T-cell (primary cell): ENCODE measurements at places on chromosomes 4 and X. TPM values are rescaled to one million over a fixed set of nuclear protein-coding genes. Genes with fewer than 3 reads are reported as not detected.

GRCh38 chr4:121270389-121270788 lies 106.3 kb upstream of the TNIP3 start:
- no peaks in the 10 kb centered on the region for H3K36me3 ChIP-seq
- DNase-seq, result no peak

- H3K27ac ChIP-seq, result peak within 1 kb of the TSS; percentile 34
- no peak within 1 kb of the TSS for H3K4me3 ChIP-seq
- DNase-seq, result peak; percentile 33
- H3K36me3 ChIP-seq, result no peaks in the 10 kb centered on the region
Observed at GRCh38 chrX:141176586-141177451, at the start of gene LDOC1. Gene LDOC1, minus strand, starts transcription at chrX:141177129. Its CDS starts 108 bp downstream, at chrX:141177021.

GRCh38 chr4:113347245-113347644 lies 297.8 kb downstream of the ANK2 start:
- no peaks in the 10 kb centered on the region for H3K4me1 ChIP-seq
- no peaks in the 10 kb centered on the region for H3K27me3 ChIP-seq
- H3K36me3 ChIP-seq, result no peaks in the 10 kb centered on the region
- DNase-seq, result no peak
- no peak overlapping the region for H3K4me3 ChIP-seq

DNA sequence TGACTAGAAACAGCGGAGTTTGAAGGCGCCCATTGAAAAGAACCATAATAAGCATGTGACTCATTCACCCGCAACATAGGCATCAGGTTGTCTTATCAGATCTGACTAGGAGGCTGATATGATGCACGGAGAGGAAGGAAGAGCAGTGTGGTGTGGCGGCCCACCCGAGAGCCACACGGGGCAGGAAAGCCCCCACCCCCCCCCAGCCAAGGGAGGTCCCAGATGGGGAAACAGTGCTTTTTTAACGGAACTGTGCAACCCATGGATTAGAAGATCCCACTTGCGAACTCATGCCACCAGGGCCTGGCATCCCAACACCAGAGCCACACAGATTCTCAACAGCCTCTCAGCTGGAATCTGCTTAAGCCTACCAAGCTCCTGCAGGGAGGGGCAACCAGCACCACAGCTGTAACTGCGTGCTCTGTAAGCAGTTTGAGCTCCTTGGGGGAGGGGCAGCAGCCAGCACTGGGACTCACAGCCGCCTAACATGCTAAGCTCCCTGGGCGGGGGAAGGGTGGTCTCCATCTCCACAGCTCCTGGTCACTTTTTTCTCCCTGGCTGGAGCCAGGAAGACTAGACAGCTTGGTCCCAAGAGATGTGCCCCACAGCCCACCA lies 466.2 kb downstream of the PDGFC start:
- no peak overlapping the region for H3K4me3 ChIP-seq
- H3K27me3 ChIP-seq, result no peaks in the 10 kb centered on the region
- no peak overlapping the region for H3K27ac ChIP-seq
- no peak for DNase-seq

GRCh38 chrX:44155126-44155525 lies 181.9 kb upstream of the NDP start:
- no peak overlapping the region for H3K27ac ChIP-seq
- H3K4me1 ChIP-seq, result no peaks in the 10 kb centered on the region
- no peak for DNase-seq
- H3K36me3 ChIP-seq, result no peaks in the 10 kb centered on the region

GRCh38 chr4:8552024-8552423 lies 28.2 kb upstream of the GPR78 start:
- H3K27ac ChIP-seq, result no peak overlapping the region
- DNase-seq, result no peak
- no peaks in the 10 kb centered on the region for H3K4me1 ChIP-seq

GRCh38 chr4:7000421-7001176 lies 42.6 kb upstream of the TADA2B start:
- no peaks in the 10 kb centered on the region for H3K27me3 ChIP-seq
- no peak for DNase-seq
- H3K4me1 ChIP-seq, result peaks cover 11% of the 10 kb centered on the region
- H3K4me3 ChIP-seq, result no peak overlapping the region
- no peak overlapping the region for H3K27ac ChIP-seq
- H3K36me3 ChIP-seq, result peaks cover 21% of the 10 kb centered on the region

DNA sequence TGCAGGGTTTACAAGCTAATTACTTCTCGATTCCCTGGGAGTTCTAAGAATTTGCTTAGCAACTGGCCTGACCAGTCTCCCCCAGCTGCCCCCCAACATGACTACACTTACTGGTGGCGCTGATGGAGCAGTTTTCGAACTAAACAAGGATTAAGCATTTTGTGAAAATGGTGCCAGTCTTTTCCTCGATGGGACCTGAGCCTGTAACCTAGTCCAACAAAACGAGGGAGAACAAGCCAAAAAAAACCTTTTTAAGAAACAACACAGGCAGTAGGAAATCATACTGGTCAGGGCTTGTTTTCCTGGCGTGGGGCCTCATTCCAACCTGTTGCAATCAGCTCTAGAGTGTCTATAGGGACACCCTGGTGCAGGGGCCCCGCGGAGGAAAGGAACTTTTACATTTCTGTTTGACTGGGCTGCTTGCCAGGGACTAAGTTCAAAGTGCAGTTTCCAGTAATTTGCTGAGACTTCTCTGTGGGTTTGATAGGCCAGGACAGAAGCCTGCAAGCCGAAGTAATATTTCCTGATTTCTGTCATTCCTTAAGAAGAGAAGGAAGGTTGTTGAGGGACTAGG lies 158.7 kb downstream of the SPRY1 start:
- H3K27ac ChIP-seq, result no peak overlapping the region
- H3K27me3 ChIP-seq, result no peaks in the 10 kb centered on the region
- no peaks in the 10 kb centered on the region for H3K4me1 ChIP-seq
- DNase-seq, result no peak
- no peaks in the 10 kb centered on the region for H3K36me3 ChIP-seq
- no peak overlapping the region for H3K4me3 ChIP-seq

DNA sequence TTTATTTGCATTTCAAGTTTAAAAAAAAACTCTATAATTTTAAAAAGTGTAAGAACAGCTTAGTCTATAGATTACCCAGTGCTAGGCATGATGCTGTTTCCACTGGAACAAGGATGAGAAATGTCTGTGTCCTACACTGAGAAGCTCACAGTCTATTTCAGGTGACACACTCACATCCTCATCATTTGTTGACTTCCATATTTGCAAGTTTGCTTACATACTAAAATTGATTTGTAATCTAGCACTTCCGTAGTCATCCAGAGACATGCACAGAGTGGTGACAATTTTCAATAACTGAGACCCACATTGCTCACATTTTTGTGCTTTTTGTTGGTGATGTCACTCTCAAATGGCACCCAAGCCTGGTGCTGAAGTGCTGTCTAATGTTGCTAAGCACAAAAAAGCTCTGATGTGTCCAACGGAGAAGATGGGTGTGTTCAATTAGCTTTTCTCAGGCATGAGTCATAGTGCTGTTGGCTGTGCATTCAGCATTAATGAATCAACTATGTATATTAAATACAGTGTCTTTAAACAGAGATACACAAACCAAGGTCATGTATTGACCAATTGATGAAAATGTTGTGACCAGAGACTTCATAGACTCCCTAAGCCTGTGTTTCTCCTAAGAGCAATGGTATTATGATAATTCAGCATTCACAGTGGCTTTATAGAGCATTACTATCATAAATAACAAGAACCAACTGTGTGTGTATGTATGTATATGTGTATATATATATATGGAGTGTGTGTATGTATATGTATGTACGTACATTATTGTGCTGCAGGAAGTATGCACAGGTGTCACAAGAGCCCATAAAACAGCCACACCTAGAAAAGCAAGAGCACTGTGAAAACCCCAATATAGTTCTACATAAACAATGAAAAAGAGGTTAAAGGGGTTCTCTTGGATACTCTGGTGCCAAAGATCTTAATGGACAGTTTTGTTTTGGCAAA lies 31.2 kb upstream of the VCX3B start:
- H3K27ac ChIP-seq, result no peak overlapping the region
- no peaks in the 10 kb centered on the region for H3K4me1 ChIP-seq
- H3K4me3 ChIP-seq, result no peak overlapping the region
- H3K27me3 ChIP-seq, result no peaks in the 10 kb centered on the region
- no peaks in the 10 kb centered on the region for H3K36me3 ChIP-seq
- no peak for DNase-seq

DNA sequence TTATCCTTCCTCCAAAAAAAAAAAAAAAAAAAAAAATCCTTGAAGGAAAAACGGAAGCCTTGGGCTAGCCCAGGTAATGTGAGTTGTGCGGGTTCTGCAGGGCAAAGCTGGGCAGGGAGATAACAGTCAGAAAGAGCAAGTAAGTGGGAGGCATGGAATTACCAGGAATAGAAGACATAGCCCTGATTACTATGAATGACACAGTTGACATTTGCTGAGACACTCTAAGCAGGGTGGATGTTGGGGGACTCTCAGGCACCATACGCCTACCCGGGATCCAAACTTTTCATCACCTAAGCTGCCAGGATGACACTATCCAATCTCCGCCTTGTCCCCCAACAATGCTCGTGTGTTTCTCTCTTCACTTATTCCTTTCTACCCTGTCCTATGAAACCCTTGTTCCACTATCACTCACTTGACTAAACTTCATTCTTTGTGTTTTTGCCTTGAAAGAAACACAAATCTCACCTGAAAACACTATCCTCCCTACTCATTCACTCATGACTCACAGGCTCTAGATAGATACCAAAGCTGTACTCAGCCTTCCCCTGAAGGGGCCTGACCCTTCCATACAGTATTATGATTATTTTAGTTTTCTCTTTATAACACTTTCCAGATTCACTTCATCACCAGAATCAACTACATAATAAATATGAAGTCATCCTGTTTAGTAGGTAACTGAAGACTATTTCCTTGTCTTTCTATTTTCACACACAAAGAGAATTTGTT lies 158.4 kb downstream of the INPP4B start:
- H3K27ac ChIP-seq, result no peak overlapping the region
- H3K4me1 ChIP-seq, result no peaks in the 10 kb centered on the region
- H3K27me3 ChIP-seq, result no peaks in the 10 kb centered on the region

DNA sequence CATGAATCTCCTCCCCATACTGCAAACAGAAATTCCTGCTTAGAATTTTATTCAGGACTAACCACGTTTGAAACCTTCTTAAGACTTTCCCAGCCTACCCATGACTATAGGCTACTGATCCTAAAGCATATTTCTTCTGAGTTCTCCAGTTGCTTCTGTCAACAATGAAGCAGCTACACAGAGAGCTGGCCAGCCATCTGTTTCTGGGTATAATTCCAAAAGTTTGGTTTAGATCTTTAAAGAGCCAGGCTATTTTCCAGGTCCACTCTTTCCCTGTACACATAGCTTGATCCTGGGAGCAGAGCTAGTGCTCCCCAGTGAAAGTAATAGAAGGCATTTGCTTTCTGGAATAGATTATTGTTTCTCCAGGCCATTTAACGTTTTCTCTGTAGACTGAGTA lies 4.0 kb upstream of the ITM2A start:
- H3K4me3 ChIP-seq, result no peak overlapping the region
- H3K27me3 ChIP-seq, result no peaks in the 10 kb centered on the region
- no peaks in the 10 kb centered on the region for H3K36me3 ChIP-seq
- H3K4me1 ChIP-seq, result peaks cover 10% of the 10 kb centered on the region
- H3K27ac ChIP-seq, result no peak overlapping the region
- no peak for DNase-seq

- no peak overlapping the region for H3K27ac ChIP-seq
- no peak overlapping the region for H3K4me3 ChIP-seq
- no peak for DNase-seq
- H3K36me3 ChIP-seq, result no peaks in the 10 kb centered on the region
Observed at GRCh38 chr4:26094076-26094475, 180.1 kb downstream of the SMIM20 start.

GRCh38 chr4:99722725-99723124 lies 65.1 kb upstream of the C4orf54 start:
- no peak overlapping the region for H3K4me3 ChIP-seq
- no peak for DNase-seq
- no peaks in the 10 kb centered on the region for H3K36me3 ChIP-seq
- H3K4me1 ChIP-seq, result no peaks in the 10 kb centered on the region
- H3K27me3 ChIP-seq, result no peaks in the 10 kb centered on the region

- H3K4me1 ChIP-seq, result no peaks in the 10 kb centered on the region
- no peaks in the 10 kb centered on the region for H3K27me3 ChIP-seq
- no peak overlapping the region for H3K27ac ChIP-seq
- no peaks in the 10 kb centered on the region for H3K36me3 ChIP-seq
- no peak for DNase-seq
Observed at GRCh38 chrX:70916754-70917153, 8.2 kb upstream of the TEX11 start.

- H3K27me3 ChIP-seq, result no peaks in the 10 kb centered on the region
- DNase-seq, result no peak
- H3K27ac ChIP-seq, result peak overlapping the region; percentile 70
- H3K4me1 ChIP-seq, result peaks cover 9% of the 10 kb centered on the region
- no peaks in the 10 kb centered on the region for H3K36me3 ChIP-seq
Observed at GRCh38 chr4:146522869-146523205, 1.1 kb upstream of the SLC10A7 start.

DNA sequence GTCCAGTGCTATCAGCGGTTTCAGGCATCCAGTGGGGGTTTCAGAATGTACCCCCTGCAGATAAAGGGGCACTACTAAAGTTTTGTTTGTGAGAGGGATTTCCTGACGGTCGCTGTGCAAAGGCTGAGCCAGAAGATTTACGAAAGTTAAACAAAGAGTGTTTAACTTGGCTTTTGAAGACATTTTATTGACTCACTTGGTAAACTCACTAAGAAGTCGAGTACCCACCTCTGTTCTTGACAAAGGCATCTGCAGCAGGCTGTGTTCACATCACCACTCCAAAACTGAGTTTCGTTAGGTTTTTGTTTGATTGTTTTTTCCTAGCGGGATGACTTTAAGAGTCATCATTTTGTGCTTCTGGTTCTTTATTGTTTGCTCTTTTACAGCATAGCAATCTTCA lies 143.9 kb upstream of the TBL1X start:
- no peaks in the 10 kb centered on the region for H3K27me3 ChIP-seq
- H3K27ac ChIP-seq, result no peak overlapping the region
- H3K4me1 ChIP-seq, result no peaks in the 10 kb centered on the region
- H3K4me3 ChIP-seq, result no peak overlapping the region

DNA sequence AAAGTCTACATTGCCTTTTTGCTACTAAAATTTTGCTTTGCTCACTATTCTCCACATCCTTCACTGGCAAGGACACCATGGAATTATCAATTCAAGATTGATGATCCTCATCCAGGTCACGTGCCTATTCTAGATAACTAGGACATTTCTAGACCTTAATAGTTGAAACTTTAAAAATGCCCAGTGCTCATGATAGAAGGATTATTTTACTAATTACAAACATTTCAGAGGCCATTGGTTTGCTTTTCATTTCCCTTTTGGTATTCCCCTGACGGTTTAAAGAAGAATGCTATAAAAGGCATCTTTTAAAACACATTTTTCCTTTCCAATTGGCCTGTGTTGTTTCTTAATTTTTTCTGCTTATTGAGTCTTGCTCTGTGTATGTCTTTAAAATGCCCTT lies 249.4 kb downstream of the NDST4 start:
- no peaks in the 10 kb centered on the region for H3K4me1 ChIP-seq
- no peak overlapping the region for H3K4me3 ChIP-seq
- H3K27me3 ChIP-seq, result no peaks in the 10 kb centered on the region
- DNase-seq, result no peak

The MUC7 gene
- not detected for total RNA-seq

The PDHA1 gene
- 120 TPM for total RNA-seq

The NR3C2 gene
- total RNA-seq, result 53.3 TPM
